ENCODE measurements at places on chromosomes 4 and X.

- no peak for DNase-seq
Measured at GRCh38 chr4:8922481-8922880, 50.8 kb upstream of the HMX1 start.

DNA sequence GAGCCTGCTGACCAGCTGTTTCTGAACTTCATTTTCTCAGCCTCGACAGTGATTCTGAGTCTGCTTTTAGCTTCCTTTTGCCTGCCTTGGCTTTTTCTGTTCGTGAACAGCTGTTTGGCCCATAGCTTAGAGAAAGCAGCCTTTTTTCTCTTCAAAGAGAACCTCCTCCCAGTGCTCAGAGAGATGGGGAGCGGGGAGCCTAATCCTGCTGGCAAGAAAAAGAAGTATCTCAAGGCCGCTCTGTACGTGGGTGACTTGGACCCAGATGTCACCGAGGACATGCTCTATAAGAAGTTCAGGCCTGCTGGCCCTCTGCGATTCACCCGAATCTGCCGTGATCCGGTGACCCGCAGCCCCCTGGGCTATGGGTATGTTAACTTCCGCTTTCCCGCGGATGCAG is 756 bp downstream of the PABPC5 start:
- DNase-seq, result no peak

DNA sequence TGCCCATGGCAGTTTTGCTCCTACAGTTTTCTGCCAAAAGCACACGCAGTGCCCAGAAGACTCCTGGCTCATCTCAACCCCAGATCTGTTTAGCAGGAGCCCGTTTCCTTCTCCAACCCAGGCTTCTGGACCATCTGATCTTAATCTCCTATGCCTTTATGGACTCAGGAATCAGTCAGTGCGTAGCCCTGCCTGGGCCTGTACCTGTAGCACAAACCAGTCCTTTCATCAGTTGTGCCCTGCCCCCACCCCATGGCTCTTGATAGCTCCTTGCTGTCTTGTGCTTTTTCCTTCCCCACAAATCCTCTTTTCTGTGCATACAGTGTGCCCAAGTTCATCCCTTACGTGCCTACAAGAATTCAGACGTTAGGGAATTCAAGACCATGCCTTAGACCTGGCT is 1.5 kb downstream of the ZNF718 start:
- no peak for DNase-seq

GRCh38 chr4:101348995-101349800 is 1.9 kb upstream of the PPP3CA start:
- peak; percentile 61 for DNase-seq

- no peak for DNase-seq
Measured at GRCh38 chr4:69936566-69936965, 5.7 kb downstream of the CSN1S1 start.

GRCh38 chr4:150972592-150972991 is 42.5 kb downstream of the LRBA start:
- no peak for DNase-seq

DNA sequence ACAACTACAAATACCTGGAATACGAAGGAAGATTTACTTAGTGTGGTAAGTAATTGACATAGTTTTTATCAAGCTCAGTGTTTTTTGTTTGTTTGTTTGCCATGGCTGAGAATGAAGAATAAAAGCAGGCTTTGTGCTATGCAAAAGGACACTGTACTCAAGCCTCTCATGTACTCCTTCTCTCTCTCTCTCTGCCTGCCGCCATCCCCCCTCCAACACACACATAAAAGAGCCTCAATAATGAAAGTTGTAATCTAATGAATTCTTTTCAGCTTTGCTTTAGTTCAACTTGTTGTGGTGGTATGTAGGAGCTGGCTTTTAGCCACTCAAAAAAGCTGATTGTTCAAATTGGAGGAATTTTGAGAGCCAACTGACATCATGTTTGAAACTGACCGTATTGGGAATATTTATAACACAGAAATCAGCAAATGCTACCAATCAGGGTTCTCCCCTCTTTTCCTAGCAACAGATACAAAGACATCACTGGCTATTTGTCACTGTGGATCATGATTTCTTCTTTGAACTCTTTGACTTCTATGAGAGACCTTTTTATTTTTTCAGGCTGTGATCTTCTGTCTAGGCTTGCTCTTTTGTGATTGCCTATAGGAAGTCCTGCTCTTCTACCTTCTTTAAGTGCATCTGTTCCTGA is 1148.8 kb downstream of the RAPGEF2 start:
- no peak for DNase-seq

DNA sequence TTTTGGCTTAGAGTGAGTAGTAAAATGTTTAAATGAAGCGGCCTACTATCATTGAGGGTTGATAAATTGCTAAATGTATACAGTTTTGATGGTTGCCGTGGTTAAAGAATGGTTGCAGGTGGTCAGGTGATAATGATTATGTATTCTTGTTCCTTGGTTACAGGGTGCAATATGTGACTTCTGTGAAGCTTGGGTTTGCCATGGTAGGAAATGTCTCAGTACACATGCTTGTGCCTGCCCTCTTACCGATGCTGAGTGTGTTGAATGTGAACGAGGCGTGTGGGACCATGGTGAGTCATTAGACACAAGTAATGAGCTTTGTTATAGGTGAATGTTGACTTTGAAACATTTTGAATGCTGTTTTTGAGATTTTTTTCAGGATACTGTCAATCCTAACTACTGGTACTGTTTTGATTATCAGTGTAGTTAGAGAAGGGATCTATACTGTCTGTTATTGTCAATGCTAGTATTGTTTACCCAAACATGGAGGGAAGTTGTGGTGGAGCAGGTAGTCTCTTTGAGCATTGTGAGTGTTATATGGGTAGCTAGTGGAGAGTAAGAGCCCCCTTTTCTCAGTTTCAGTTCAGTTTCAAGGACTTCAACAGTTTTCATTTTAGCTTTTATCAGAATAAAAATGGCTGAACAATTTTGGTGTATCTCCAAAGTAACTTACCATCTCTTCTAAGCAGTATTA is 8.9 kb downstream of the ZNF330 start:
- no peak for DNase-seq

- no peak for DNase-seq
Measured at GRCh38 chrX:71214604-71215337, 8.3 kb upstream of the GJB1 start.

DNA sequence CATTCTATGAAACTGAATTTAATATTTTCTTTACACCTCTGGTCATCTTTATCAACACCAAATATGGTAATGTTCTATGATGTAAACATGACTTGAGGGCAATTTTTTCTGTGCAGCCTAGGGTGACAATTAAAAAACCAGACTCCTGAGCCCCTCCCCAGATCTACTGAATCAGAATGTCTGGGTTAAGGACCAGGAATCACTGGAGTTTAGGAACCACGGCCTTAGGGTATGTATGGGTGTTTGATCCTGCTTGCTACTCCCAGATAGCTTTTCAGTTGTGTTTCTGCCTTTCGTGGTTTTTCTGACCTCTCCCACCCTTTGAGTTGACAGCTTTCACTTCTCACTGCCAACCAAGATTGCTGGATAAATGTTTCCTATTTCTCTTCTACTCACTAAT is 332.2 kb downstream of the DHX15 start:
- DNase-seq, result no peak

DNA sequence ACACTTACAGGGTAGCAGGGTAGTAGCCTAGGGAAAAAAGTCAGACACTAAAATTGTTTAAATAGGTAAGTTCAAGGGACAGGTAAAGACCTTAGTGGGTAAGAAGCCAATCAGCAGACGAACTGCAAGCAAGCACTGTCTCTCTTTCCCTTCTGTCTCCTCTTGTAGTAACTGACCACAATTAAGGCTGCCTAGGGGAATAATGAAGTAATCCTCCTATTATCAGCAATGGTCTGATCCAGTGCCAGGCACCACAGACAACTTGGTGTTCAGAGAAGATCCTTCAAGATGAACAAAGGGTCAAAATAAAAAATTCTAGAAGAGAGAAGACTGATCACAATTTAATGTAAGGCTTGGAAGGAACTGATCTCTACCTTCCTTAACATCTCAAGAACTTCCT is 62.9 kb downstream of the ELOVL6 start:
- DNase-seq, result no peak

GRCh38 chr4:189912170-189912569 is 28.5 kb upstream of the FRG1 start:
- DNase-seq, result no peak

GRCh38 chr4:77007358-77008230 is 58.0 kb downstream of the SEPTIN11 start:
- no peak for DNase-seq

Measured in A549 (cell line).